ENCODE measurements at places on chromosomes 6 and 20. TPM values are rescaled to one million over a fixed set of nuclear protein-coding genes. Genes with fewer than 3 reads are reported as not detected.
A peak's percentile ranks its signal among the peaks of the same experiment; 100 is the strongest.

The KCNK5 gene
- 28.6 TPM for polyA plus RNA-seq

The LY6G6D gene
- not detected for polyA plus RNA-seq

The DEFB124 gene
- polyA plus RNA-seq = 0.67 TPM

The INSM1 gene
- 1.8 TPM for polyA plus RNA-seq

The ROMO1 gene
- 62.7 TPM for polyA plus RNA-seq

The TRIM27 gene
- 100 TPM for polyA plus RNA-seq

The UBR2 gene
- polyA plus RNA-seq = 31.5 TPM

DNA sequence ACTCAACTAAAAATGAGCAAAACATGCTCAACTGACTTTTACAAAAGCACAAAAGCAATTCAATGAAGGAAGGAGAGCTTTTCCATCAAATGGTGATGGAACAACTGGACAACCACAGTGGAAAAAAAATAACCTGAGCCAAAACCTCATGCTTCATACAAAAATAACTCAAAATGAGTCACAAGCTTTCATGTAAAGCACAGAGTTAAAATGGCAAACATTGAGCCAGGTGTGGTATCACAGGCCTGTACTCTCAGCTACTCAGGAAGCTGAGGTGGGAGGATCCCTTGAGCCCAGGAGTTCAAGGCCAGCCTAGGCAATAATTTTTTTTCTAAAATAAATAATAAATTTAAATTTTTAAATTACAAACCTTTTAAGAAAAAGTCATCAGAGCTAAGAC is 18.4 kb upstream of the HLA-G start:
- DNase-seq = no peak

GRCh38 chr6:40630051-40630450 is 42.9 kb upstream of the LRFN2 start:
- DNase-seq = peak; percentile 23

DNA sequence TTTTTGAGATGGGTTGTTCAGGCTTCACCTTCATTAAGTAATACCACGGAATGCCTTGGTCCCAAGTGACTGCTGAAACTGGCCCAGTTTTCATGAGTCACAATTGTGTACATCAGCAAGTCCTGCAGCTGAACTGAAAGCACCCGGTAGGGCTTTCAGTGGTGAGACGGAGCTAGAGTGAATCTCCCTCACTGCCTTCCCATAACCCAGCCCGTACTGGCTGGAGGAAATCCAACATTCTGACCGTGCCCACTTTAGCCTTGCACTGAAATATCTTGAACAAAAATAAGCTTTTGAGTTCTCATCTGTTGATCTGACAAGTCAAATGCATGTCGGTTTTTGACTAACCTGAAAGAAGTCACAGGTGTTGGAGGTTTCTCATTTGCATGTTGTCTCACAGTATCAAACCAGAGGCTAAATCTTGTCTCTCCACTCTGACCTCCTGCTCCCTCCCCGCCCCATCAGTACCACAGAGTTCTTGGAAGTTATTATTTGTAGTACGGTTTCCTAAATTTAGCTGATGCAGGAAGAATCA is 35.9 kb downstream of the DUSP22 start:
- DNase-seq = no peak

GRCh38 chr20:38968090-38968489 is 5.9 kb downstream of the DHX35 start:
- DNase-seq = no peak
